ENCODE measurements at places on chromosomes 1 and 21.

DNA sequence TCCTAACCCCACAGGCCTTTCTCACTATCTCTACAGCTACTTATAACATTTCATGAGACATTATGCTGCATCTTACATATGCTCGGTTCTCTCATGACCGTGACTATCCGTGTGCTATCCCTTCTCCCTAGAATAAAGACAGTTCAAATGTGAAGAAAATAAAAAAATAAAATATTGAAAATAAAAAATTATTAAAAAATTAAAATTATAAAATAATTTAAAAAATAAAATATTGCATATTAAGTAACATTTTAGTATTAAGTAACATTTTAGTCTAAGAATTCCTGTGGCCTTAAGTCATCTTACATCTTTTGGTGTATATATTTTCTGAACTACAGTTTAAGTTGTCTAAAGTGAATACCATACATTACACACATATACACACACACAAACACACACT is 415.5 kb downstream of the DPYD start:
- DNase-seq, result no peak

- no peak for DNase-seq
Measured at GRCh38 chr1:10975567-10976326, 36.7 kb upstream of the TARDBP start.

- no peak for DNase-seq
Measured at GRCh38 chr1:236181059-236181458, 38.7 kb downstream of the GPR137B start.

DNA sequence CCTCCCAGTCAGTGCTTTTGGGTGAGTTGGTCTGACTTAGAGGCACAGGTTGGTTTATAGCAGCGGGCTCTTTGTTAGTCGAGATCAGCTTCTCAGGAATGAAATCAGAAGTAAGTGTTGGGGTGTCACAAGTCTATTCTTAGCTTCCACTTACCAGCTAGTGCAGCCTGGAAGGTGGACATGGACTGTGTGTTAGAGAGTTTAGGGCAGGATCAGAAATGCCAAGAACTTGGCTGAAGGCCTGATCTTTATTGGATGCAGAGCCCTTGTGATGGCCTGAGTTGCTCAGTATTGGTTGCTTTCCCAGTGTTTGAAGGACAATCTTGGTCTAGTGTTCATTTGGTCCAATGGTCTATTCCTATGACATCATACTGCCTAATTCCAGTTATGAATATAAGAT is 377.0 kb upstream of the USP24 start:
- DNase-seq, result no peak

DNA sequence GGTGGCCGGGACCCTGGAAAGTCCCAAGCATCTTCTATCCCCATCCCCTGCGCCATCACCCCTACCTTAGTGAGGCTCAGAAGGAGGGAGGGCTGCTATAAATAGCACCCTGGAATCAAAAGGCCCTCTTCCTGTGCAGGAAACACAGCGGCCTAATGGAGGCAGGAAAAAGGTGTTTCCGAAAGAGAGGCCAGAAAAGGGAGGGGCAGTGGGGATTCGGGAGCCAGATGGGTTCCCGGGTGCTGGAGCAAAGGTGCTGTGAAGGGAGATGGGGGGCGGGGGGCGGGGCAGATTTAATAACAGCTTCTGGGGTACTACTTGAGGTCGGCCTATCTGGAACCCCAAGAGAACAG is 16.6 kb downstream of the NAV1 start:
- DNase-seq, result no peak

GRCh38 chr1:58211869-58212268 is 334.7 kb downstream of the OMA1 start:
- DNase-seq, result no peak

DNA sequence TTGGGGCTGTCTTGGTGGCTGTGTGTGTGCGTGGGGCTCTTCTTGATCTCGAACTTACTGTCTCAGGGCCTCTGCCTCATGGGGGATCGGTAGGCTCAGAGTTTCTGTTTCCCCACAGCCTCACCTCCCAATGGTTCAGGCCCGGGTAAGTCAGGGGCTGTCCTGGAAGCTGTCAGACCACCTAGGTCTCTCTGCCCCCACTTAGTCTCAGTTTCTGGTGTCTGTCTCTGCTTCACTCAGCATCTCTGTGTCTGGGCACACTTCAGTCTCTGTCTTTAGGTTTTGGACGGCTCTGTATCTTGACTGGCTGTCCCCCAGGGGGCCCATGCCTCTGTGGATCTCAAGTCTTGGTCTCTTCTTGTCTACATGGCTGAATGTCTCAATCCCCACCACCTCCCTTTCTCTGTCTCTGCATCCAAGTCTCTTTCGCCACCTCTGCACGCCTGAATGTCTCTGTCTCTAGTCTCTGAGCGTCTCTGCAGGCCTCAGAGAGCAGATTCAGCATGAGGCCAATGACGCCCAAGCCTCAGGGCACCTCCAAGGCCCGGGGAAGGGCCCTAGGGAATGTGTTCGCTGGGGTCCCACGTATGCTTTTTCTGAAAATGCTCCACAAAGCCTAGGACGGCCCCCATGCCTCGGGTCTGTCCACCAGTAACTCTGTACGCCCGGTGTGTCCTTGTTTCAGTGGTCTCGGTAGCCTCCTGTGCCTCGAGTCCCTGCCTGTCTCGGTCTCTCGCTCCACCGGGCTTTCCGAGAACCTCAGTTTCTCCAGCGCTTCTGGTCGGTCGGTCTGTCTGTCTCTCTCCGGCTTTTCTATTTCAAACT is 818 bp downstream of the FHL3 start:
- no peak for DNase-seq

DNA sequence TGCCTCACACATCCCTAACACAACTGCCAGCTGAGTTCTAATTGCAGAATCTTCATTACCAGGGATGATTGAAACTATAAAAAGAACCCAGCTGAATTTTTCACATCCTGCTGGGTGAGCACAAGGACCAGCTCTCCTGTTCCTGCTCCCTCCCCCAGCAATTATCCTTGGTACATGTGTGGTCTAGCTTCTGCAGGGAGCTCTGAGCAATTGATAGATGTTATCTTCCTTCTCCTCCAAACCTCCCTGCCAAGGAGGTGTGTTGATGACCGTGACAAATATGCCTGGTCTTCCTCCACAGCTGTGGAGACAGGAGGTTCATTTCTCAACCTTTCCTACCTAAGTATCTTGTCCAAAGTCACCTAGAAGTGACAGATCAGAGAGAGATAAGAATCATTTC is 65.3 kb upstream of the MAN1A2 start:
- DNase-seq, result no peak

- DNase-seq, result no peak
Measured at GRCh38 chr1:94725566-94725965, 94.6 kb upstream of the SLC44A3 start.

DNA sequence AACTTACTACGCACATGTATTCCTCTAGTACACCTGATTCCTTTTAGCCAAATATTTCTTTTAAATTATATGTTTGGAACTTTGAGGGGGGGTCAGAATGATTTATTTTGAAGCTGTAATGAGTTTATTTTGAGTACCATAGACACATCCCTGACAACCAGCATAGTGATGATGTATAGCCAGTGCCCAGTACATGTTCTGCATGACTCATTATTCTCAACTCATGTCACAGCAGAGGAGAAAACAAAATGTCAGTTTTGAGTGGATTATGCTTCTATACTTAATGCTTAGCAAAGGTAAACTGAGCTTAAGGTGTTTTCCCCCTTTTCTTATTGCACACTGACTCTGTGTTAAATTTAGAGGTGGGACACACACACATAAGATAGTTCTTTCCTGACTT is 22.4 kb upstream of the LEPR start:
- DNase-seq, result no peak

- DNase-seq, result no peak
Measured at GRCh38 chr1:202852163-202852904, 36.6 kb downstream of the RABIF start.

GRCh38 chr1:29518183-29518835 is 282.0 kb downstream of the PTPRU start:
- no peak for DNase-seq

- no peak for DNase-seq
Measured at GRCh38 chr21:30200000-30200399, 15.9 kb downstream of the CLDN8 start.

- DNase-seq, result no peak
Measured at GRCh38 chr1:92993581-92993980, 32.3 kb upstream of the DIPK1A start.

- no peak for DNase-seq
Measured at GRCh38 chr1:214617246-214617645, 14.3 kb downstream of the CENPF start.

GRCh38 chr1:15941899-15942660 is 33.8 kb downstream of the ZBTB17 start:
- DNase-seq, result no peak

- DNase-seq, result no peak
Measured at GRCh38 chr21:31927689-31928353, 55.0 kb downstream of the HUNK start.

GRCh38 chr1:117759535-117759934 is 153.7 kb downstream of the TENT5C start:
- no peak for DNase-seq

GRCh38 chr1:31782421-31783410 is 18.6 kb upstream of the ADGRB2 start:
- no peak for DNase-seq

Data from natural killer cell (primary cell).